ENCODE measurements at places on chromosomes 4 and X.

DNA sequence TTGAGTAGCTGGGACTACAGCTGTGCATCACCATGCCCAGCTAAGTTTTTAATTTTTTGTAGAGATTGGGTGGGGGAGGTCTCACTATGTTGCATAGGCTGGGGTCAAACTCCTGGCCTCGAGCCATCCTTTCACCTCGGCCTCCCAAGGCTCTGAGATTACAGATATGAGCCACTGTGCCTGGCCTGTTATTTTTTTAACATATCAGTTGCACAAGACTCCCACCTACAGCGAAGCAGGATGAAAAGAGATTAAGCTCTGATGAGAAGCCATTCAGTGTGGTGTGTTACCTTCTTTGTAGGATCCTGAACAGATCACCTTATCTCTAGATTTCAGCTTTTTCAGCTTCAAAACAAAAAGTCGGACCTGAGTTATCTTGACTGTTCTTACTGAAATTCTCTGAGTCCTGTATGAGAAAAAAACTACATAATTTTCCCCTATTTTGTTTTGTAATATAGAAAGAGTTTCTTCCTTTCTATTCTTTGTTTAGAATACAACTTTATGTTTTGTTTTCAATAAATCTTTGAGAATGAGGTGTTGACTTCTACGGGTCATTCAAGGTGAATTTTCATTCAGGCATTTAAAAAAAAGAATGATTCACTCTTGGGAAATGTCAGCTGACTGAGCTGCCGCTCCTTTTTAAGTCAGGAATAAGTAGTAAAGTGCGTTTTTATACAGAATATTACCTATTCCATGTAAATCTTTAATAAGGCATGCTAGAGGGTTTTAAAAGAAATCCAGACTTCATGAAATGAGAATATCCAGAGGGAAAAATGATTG lies 134.6 kb downstream of the ARSF start:
- no peak for DNase-seq

- DNase-seq, result no peak
Measured at GRCh38 chrX:65987811-65988210, 52.1 kb downstream of the VSIG4 start.

DNA sequence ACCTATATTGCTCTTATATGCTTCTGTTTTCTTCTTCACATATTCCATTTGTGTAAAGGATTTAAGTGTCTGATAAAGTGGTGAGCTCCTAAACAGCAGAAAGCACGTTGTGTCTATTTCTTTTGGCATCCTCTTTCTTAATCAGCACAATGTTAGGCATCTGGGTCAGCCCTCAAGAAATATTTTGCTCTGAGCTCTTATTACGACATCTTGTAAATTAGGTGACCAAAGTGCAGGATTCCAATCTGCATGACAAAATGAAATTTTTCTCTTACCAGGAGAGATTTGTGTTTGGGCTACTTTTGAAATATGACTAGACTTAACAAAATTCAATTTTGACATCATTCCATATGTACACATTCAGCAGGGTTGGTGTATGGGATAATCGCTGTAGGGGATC lies 210.0 kb upstream of the IGFBP7 start:
- DNase-seq, result no peak

DNA sequence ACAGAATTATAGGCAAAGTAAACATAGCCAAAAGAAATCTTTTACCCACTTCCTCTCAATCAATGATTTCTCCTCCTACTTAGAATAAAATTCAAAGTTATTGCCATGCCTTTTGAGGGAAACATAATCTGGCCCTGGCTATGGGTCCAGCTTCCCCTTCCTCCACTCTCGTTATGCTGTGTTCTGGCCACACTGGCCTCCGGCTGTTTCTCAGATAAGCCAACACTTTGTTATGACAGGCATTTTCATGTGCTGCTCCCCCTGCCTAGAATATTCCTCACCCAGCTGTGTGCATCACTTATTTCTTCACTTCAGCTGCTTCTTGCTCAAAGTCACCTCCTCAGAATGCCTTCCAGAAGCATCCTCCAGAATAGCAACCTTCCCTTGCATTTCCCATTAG lies 386.6 kb upstream of the AADAT start:
- DNase-seq, result no peak

DNA sequence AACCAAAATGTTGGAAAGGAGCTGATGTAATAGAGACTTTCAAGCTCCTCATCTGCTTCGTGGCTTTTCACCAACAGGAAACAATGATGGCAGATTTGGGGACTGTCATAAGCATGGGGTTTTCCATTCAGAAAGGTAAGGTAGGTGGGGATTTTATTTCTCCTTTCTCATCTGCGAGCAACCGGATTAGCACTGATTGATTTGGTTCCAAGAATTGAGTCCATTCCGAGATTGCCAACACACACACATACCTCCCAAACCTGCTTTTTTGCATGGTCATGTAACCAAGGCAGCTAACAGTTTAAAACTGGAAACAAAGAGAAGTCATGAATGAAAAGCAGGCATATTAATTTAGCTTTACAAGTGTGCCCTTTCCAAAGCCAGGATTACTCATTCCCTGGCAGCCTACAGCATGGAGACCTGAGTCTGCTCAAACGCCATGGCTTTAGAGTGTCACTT lies 63.0 kb upstream of the LNX1 start:
- no peak for DNase-seq

GRCh38 chr4:3239998-3240920 lies 8.7 kb upstream of the MSANTD1 start:
- no peak for DNase-seq

DNA sequence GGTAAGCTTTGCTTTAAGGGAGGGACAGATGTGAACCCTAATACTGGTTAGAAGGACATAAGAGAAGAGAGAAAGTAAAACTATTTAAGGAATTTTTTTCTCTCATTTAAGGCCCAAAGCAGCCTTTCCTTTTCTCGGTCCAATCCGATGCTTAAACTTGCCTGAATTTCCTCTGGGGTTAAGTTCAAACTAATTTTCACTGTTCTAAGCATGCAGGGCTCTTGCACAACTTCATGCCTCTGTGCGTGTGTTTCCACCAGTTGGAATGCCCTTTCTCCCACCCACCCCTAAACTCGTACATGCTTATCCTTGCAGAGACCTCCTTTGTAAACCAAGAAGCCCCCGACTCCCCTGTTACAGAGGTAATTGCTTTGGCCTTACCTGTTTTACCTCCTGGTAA lies 204.7 kb downstream of the CBR4 start:
- no peak for DNase-seq

GRCh38 chr4:150297861-150298474 lies 219.7 kb downstream of the DCLK2 start:
- DNase-seq, result no peak

DNA sequence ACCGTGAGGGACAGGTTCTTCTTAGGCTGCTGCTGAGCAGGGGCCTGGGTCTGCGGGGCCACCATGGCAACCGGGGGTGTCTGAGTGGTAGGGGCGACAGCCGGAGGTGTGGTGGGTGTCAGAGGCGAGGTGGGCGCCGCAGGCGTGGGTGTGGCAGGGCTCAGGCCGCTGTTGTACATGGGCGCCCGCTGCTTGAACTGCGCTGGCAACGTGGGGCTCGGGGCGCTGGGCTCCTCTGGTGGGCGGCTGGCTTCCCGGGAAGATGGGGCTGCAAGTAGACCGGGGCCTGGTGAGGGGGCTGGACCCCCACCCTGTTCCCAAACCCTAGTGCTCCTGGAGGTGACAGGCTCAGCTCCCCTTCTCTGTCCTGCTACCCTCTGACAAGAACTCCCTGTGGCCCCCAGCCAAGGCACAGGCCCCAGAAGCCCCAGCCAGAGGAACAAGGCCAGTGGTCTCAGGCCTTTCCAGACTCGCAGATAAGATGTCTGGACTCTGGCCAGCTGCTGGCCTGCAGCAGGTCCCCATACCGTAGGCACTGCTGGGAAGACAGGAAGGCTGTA lies 24.8 kb downstream of the NELFA start:
- no peak for DNase-seq

DNA sequence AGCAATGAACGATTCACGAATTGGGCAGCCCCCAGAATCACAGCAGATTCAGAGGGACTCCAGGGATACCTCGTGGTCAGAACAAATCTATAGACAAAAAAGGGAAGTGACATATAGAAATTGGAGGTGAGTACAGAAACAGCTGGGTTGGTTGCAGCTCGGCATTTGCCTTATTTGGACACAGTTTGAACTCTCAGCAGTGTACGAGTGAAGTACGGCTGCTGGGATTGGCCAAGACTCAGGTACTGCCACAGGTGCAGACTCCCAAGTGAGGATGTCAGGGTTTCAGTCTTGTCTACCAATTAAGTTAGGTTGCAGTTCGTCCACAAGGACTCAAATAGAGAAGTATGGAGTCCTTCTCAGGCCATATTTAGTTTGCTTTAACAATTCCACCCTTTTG lies 28.2 kb downstream of the HTT-AS start:
- DNase-seq, result no peak

GRCh38 chrX:110399497-110399896 lies 40.8 kb downstream of the RTL9 start:
- no peak for DNase-seq

DNA sequence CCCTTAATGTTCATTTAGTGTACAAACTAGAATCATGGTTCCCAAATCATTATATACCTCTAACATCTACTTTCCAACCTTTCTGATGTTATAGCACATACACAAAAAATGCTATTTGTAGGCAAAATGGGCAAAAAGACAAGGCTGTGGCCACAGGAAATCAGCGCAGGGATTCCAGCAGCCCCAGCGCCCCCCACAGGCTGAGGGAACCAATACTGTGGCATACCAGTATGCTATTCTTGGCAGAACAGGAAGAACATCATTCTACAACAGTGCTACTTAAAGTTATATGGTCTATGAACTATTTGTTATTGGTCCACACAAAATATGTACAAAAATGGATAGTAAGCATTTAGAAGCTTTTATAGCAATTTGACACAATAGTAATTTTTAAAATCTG lies 25.3 kb downstream of the STEEP1 start:
- DNase-seq, result no peak

DNA sequence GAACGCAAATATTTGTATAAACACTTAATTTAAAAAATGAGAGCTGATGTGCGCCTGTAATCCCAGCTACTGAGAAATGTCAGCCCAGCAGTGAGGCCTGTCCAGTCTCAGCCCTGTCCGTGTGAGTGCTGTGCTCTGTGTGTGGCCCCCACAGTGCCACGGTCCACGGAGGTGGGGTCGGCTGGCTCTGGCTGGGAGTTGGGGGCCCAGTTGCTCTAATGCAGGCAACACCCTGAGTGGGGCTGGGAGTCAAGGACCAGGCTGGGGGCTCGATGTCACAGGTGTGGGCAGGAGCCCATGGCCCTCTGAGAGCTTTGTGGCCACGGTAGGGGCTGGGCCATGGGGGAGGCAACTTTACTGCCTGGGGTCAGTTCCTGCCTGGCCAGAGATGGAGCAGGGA lies 12.8 kb downstream of the PCGF3 start:
- no peak for DNase-seq

GRCh38 chr4:76733068-76733771 lies 164.7 kb downstream of the SOWAHB start:
- DNase-seq, result peak; percentile 67

DNA sequence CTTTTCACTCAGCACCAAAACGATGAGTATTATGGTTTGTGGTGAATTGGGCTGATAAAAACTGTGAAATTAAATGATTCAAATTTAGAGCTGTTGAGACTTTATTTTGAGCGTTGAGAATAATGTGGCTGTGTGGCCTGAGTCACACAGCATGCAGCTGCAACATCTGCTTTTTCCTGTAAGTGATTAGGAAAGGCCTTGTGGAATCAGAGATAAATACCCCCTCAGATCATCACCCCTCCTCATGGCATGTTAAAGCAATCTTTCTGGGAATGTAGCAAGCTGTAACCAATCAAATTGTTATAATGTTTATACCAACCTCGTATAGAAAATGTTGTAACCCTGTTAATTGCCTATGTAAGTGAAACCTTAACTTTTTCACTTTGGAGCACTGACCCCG lies 90.0 kb upstream of the GRPR start:
- DNase-seq, result no peak

GRCh38 chr4:80097400-80098177 lies 24.6 kb upstream of the ANTXR2 start:
- DNase-seq, result no peak

DNA sequence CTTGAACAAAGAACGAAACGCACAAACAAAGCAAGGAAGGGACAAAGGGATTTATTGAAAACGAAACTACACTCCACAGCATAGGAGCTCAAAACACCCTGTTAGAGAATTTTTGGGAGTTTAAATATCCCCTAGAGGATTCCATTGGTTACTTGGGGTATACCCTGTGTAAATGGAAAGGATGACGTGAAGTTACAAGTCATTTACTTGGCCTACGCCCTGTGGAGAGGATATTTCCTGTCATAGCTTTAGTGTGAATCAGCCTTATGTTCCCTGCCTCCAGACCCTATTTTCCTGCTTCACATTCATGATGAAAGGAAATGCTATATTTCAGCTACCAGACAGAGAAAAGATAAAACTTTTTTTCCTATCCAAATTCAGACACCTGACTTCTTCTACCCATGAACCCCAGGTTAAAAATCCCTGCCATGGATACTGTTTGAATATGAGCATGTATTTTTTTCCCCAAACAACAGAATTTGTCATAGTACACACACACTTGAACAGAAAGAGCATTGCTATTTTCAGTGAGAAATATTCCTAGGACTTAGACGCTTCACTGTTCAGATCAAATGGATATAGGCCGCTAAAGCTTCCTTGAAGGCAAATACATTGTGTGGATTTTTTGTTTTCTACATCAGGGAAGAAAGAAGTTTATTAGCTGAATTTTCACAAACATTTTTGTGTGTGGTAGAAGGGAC lies 20.4 kb downstream of the PIN4 start:
- DNase-seq, result no peak

DNA sequence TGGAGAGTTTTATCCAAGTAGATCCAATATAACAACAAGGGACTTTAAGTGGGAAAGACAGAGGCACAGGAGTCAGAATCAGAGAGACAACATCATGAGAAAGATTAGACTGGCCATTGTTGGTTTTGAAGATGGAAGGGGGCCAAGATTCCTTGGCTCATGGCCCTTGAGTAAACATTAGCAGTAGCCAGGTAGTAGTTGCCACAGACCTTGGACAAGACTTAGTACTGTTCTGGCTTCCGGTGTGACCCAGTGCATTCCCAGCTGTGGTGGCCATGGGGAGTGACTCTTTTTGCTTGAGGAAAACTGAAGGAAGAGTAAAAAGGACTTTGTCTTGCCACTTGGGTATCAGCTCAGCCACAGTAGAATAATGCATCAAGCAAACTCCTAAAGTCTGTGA lies 462.2 kb upstream of the CPXCR1 start:
- DNase-seq, result no peak

GRCh38 chr4:80926891-80927290 lies 103.6 kb upstream of the BMP3 start:
- DNase-seq, result no peak

GRCh38 chrX:71859637-71860036 lies 51.0 kb upstream of the NHSL2 start:
- DNase-seq, result peak; percentile 9

DNA sequence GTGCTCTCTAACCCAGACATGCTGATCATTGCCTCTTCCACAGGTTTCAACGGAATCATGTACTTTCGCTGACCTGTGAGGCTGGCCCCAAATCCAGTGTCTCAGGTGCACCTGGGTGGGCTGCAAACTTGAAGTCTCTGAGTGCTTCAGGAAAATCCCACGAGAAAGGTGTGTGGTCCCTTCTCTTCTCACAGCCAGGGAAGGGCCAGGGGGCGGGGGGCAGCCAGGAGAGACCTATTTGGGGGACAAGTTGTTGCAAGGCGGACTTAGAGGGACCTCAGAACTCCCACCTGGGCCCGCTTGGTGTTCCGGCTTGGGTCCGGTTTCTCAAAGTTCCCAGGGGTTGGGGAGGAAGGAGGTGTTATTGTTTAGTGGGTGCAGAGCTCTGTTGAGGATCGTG lies 80.0 kb downstream of the HMX1 start:
- DNase-seq, result no peak

GRCh38 chr4:1061056-1061700 lies 49.8 kb downstream of the FGFRL1 start:
- no peak for DNase-seq

GRCh38 chr4:57190601-57191481 lies 80.7 kb upstream of the IGFBP7 start:
- DNase-seq, result no peak
